ENCODE measurements at places on chromosomes 11 and 22.

- no peak for DNase-seq
Observed at GRCh38 chr11:128432926-128433325, 154.4 kb downstream of the ETS1 start.

DNA sequence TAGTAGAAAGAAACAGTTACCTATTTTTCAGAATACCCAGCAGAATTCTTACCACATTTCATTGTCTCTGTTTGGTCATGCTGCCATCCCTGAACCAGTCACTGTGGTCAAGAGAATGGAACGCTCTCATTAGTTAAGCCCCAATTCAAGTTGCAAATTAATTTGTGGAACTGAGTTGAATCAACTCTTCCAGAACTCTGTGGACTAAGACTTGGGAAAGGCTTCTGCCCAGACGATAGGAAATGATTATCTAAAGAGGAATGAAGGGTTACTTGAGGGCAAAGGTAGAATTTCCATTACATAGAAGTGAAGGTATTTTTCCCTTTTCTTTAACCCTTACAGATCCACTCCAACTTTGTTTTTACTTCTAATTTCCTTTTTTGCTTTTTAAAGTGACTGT is 286.4 kb downstream of the DYNC2H1 start:
- DNase-seq = no peak

GRCh38 chr11:131649856-131650255 is 279.4 kb downstream of the NTM start:
- no peak for DNase-seq

DNA sequence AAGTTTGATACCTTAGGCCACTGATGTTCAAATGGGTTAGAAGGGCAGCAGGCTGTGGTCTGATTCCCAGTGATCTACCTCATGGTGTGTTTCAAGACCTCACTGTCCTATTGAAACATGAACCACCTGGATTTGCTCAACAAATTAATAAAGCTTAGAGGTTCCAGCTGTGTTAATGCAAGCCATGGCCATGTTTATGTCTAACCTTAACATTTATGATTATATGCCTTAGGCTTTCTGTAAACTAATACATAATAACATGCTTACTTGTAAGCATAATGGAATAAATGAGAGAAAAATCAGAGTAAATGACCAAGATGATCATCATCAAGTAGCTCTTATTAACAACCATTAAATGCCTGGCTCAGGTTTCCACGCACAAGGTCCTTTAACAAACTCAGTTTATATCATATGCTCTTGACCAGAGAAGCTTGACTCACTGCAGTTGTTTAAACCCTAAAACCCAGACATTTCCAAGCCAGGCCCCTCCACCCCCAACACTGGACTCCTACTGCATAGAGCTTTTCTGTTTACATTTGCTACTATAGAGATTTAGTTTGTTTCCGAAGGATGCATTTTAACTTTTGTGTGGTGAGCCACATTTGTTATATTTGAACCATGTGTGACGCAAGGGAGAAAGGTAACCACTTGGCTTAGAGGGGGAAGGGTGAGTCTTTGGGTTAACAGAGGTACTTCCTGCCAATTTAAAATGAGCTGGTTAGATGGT is 43.7 kb downstream of the KREMEN1 start:
- DNase-seq = no peak

DNA sequence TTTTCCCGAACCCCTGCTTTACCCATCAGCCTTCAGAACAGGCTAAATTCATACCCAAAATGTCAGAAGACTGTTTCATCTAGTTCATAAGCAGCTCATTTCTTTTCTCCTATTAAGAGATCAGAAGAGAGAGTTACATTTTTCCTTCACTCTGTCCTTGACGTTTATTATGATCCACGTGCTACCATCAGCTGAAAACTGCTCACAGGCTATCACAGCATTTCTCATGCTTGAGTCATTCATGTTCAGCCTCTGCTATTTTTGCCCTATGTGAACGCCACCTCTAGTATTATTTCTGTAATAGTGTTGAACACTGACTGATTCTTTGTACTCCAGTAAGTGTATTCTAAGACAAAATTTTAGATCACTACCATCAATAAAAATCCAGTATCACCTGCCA is 51.9 kb downstream of the SLC1A2 start:
- DNase-seq = no peak

GRCh38 chr11:7672276-7672959 is 882 bp downstream of the CYB5R2 start:
- DNase-seq = no peak

DNA sequence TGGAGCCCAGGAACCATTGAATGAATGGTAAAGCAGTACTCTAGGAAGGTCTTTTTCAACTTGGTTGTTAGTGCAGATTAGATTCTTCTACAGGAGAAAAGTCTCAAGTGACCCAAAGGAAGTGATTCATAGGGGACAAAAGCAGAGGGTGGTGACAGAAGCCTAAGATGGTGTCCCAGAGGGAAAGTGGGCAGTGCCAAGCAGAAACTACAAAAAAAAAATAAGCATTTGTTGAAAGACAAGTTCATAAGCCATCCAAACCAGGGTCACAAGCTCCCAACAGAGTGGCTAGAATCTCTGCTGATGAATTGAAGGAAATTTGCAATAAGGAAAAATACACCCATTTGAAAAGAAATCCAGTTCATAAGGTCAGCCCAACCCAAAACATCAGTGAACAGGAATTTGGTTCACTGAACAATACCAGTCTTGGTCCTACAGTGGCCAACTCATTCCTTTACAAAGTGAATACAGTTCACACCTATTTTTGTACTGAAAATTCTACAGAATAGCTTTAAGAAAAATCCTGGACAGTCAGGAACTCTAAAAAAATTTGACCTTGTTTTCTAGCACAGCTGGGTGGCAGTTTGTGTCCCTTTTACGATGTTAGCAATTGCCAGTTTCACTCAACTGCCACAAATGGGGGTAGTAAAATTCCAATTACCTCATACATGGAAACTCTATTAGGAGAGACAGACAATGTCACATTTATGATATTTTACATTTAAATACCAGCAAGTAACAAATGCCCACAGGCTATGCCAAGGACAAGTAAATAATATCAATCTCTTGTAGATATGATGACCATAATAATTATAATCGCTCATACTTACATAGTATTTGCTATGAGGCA is 21.6 kb upstream of the NUP160 start:
- no peak for DNase-seq

DNA sequence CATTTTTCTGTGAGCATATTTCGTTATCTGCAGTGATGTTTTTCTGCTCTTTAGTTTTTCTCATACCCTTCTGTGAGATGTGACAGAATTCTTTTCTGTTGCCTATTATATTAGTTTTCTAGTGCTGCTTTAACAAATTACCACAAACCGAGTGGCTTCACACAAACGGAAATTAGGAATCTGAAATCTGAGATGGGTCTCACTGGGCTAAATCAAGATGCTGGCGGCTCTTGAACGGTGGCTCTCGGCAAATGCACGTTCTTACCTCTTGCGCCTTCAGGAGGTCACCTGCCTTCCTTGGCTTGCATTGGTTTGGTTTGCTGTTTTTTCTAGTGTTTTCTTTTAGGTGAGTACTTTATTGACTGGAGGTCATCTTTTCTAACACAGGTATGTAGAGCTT is 13.0 kb downstream of the ZBED4 start:
- no peak for DNase-seq
